ENCODE measurements at places on chromosomes 13 and 19.

DNA sequence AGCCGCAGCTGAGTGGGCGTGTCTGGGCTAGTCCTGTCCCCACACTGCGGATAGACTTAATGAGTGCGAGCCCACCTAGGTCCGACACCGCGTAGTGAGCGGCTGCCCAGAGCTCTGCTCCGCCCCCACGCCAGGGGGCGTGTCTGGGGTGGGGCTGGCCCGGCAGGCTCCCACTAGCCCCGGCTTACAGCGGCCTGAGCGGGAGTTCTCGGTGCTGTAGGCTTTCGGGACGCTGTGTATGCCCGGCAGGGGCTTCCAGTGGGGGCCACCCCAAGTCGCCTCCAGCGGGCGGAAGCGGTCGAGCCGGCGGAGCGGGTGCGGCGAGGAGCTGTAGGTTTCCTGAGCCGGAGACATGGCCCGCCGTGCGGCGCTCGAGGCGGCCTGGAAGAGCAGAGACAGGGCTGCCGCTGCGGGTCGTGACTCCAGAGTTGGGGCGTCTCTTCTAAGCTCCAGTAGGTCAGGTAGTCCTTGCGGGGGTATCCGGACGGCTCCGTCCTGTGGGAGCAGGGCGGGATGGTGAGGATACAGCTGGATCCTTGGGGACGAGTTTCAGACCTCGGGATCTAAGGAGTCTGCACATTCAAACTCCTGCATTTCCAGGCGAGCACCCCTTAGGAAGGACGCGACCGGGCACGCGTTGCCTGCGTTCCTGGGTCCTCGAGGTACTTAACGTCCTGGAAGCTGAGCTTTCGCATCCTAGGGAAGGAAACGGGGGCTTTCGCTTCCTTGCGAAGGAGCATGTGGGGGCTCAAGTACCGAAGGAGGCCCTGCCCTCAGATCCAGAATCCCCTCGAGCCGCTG is 1.2 kb downstream of the CGB7 start:
- no peak for DNase-seq

GRCh38 chr19:41321600-41322270 is 11.8 kb downstream of the CCDC97 start:
- DNase-seq = no peak

- no peak for DNase-seq
These were observed 406.2 kb downstream of the SUCLA2 start for GRCh38 chr13:47594833-47595232.

DNA sequence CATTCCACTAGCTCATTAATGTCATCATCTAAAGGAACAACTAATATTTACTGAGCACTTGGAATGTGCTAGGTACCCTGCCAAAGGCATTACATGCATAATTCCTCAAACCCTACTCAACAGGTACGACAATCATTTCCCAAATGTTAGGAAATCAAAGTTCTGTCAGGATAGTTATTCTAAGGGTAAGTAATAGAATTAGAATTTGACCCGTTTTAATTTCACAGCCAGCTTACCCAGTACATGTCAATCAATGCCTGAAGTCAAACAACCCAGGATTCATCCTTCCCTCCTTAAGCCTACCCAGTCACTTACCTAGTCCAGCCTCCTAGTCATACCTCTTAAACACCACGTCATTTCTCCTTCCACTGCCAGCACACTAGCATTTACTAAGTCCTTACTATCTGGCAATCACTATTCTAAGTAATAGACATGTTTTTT is 2.4 kb downstream of the LNX2 start:
- DNase-seq = no peak

GRCh38 chr13:113546571-113547237 is 37.8 kb upstream of the TFDP1 start:
- DNase-seq = no peak

DNA sequence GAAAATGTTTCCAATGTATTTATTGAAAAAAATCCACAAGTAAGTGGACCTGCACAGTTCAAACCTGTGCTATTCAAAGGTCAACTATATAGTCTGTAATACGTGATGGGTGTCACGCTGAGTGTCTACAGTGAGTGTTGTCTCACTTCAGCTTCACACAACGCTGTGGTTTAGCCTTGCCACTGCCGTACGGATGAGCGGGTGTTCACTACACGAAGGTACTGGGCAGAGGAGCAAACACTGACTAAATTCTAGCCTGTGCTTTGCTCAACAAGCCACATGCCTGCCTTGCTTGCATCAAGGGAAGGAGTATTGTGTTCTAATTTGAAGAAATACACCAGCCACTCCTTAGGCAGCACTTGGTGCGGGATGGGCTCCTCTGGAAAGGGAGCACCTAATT is 3.4 kb upstream of the FFAR3 start:
- DNase-seq = no peak

GRCh38 chr13:109737606-109738005 is 48.8 kb downstream of the IRS2 start:
- no peak for DNase-seq

- no peak for DNase-seq
These were observed 37.9 kb downstream of the OR10H4 start for GRCh38 chr19:15986701-15987100.

GRCh38 chr13:77479326-77479725 is 56.2 kb upstream of the SCEL start:
- no peak for DNase-seq

DNA sequence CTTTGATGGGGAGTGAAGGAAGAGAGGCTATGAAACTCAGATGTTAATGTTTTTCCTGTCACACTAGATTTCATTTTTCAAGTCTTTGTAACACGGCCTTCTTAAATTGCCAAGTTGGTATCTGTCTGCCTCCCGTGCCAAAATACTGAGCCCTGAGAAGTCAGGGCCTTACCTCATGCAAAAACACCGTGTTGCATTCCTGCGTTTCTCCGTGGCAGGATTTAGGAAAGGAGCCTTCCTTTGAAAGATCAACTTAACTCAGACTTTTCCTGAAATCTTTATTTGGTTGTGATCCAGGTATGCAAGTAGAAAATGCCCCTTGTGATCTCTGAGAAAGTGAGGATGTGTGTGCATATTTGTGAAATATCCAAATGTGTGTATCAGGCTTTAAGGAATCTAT is 1291.0 kb upstream of the SLC10A2 start:
- DNase-seq = no peak

GRCh38 chr13:110233181-110233950 is 73.6 kb downstream of the COL4A1 start:
- no peak for DNase-seq

DNA sequence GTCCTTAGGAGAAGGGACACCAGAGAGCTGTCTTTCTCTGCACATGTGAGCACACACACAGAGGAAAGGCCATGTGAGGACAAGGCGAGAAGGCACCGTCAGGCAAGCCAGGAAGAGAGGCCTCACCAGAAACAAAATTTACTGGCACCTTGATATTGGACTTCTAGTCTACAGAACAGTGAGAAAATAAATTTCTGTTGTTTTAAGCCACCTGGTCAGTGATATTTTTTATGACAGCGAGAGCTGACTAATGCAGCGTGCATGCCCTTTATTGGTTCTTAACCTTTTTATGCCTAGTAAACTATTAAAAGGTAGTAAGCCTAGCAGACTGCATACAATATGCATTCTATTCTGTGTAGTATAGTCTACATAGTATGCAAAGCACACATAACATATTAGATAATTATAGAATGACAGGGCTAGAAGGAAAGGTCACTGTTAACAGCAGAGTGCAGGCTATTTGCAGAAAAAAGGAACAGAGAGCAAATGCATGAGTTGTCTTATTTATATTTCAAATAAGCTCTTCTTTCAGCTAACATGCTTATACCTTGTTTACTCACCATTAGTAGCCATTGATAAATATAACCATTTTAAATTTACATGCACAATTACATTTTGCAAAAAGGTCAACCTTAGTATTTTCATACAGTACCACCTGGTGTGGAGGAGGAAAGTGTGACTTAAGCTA is 25.2 kb upstream of the KATNAL1 start:
- DNase-seq = no peak

DNA sequence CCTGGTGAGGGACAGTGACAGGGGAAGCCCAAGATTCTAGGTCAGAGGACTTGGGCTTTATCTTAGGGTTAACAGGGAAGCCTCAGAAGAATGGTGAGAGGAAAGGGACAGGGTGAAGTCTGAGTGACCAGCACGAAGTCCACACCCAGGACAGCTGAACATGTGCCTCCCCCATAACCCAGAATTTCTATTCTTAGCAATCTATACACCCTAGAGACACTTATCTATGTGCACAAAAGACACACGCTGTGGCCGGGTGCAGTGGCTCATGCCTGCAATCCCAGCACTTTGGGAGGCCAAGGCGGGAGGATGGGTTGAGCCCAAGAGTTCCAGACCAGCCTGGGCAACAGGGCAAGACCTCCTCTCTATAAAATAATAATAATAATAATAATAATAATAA is 11.1 kb upstream of the OLFM2 start:
- DNase-seq = no peak

GRCh38 chr13:78606471-78607408 is 3.4 kb upstream of the POU4F1 start:
- DNase-seq = no peak

DNA sequence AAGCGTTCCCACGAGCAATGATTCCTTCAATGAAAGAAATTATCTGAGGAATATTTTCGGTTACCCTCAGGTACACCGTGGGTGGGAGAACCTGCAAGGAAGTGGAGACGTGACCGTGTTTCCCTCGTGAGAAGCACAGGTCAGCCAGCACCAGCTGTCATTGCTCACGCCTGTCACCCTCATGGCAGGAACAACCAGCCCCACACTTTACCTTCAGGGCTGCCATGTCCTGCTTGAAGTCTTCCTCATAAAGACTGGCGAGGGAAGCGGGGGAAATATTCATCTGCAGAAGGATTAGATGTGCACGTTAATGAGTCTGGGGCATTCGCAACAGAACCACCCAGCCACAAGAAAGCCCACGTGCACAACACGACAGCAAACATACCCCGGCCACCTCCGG is 18.2 kb downstream of the CARS2 start:
- DNase-seq = no peak

DNA sequence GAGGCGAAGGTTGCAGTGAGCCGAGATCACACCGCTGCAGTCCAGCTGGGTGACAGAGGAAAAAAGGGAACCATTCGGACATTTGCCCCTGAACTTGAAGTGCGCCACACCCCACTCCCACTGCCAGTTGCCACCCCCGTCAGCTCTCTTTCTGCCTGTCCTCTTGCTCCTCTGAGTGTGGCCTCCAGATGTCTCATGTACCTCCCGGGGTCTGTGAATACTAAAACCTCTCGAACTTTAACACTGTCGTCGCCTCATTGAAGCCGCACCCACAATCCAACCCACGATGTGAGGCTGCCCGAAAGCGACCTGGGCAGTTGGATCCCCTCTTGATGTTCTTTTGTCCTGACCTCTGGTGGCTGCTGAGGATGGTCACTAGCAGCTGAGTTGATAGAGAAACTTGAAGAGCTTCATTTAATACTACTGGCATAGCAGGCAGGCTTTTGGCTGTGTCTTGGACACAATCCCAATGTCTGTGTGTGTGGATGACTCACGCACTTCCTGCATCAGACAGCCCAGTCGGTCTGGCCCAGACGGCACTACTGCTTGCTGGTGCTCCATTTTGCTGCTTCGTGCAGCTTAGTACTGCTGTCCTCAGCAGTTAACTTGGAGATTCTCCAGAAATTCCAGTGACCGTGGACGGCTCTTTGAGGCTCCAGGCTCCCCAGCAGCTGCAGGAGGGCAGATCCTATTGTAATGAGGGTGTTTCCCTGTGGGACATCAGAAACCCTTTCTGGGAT is 4.2 kb downstream of the FPR3 start:
- DNase-seq = peak; percentile 87

DNA sequence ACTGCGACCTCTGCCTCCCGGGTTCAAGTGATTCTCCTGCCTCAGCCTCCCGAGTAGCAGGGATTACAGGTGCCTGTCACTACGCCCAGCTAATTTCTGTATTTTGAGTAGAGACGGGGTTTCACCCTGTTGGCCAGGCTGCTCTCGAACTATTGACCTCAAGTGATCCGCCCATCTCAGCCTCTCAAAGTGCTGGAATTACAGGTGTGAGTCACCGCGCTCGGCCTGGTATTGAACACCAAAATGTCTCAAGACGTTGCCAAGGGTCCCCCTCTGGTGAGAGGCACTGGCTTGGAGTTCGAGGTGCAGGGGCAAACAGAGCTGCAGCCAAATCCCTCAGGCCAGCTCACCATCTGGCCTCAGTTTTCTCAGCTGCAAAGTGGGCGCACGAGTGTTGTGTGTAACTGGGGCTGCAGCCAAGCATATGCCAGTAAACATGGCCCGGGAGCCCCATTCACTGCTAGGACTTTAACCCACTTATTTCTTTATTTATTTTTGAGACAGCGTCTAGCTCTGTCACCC is 8.0 kb downstream of the TJP3 start:
- no peak for DNase-seq

- DNase-seq = no peak
These were observed 22.9 kb downstream of the RAB20 start for GRCh38 chr13:110538632-110539031.

- DNase-seq = no peak
These were observed 33.7 kb downstream of the PPP1R37 start for GRCh38 chr19:45126654-45127053.

- DNase-seq = no peak
These were observed 7.3 kb upstream of the HOOK2 start for GRCh38 chr19:12782424-12783290.

GRCh38 chr19:19578252-19578651 is 40.2 kb downstream of the CILP2 start:
- no peak for DNase-seq

DNA sequence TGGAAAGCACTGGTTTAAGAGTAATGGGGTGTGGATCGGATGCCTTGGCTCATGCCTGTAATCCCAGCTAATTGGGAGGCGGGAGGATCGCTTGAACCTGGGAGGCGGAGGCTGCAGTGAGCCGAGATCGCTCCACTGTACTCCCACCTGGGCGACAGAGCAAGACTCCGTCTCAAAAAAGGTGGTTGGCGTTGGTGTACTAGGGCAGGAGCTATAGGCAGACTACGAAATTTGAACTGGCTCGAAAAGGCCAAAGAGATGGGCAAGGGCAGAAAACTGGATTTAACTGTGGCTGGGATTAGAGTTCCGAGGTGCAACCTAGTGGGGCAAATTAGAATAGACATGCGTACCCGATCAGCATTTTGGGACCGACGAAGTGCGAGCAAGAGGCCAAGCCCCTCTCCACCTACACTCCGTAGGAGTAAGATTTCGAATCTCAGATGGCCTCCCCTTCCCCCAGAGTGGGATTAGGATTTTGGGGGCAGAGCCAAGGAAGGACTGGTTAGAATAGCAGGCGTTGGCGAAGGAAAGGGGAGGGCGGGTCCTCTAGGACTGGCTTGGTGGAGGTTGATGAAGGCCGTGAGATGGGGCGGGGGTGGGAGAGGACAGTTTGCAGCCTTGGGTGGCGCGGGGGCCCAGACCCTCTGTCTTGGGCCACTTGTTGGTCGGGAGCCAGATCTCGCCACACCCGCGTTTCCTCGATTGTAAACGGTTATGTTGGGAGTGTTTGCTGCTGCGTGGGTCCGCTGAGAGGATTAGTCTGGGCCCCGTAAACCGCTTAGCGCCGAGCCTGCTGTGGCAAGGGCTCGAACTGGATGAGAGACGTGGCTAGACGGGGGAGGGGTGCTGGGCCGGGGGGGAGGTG is 2.0 kb upstream of the INAFM1 start:
- no peak for DNase-seq

GRCh38 chr19:18282021-18282787 is 782 bp upstream of the JUND start:
- DNase-seq = no peak

- no peak for DNase-seq
These were observed 1048.4 kb downstream of the SLITRK1 start for GRCh38 chr13:82833923-82834322.

- DNase-seq = no peak
These were observed 54.8 kb downstream of the COG3 start for GRCh38 chr13:45519493-45519892.

GRCh38 chr19:677201-677600 is 1.0 kb downstream of the FSTL3 start:
- no peak for DNase-seq

GRCh38 chr19:35812220-35813042 is at the start of gene PRODH2:
Gene PRODH2, minus strand, starts transcription at chr19:35812845. Its CDS starts 40 bp downstream, at chr19:35812805.
- DNase-seq = no peak

Measured in AG04449 (cell line).